ENCODE measurements at places on chromosomes 16 and 17.

GRCh38 chr17:39915559-39915958 lies 2.9 kb downstream of the GSDMB start:
- DNase-seq: no peak

GRCh38 chr17:49889500-49889899 lies 41.6 kb upstream of the TAC4 start:
- DNase-seq: no peak

- DNase-seq: no peak
Measured at GRCh38 chr16:53999841-54000240, 286.7 kb downstream of the IRX3 start.

- no peak for DNase-seq
Measured at GRCh38 chr16:9206156-9206555, 114.7 kb downstream of the HAPSTR1 start.

DNA sequence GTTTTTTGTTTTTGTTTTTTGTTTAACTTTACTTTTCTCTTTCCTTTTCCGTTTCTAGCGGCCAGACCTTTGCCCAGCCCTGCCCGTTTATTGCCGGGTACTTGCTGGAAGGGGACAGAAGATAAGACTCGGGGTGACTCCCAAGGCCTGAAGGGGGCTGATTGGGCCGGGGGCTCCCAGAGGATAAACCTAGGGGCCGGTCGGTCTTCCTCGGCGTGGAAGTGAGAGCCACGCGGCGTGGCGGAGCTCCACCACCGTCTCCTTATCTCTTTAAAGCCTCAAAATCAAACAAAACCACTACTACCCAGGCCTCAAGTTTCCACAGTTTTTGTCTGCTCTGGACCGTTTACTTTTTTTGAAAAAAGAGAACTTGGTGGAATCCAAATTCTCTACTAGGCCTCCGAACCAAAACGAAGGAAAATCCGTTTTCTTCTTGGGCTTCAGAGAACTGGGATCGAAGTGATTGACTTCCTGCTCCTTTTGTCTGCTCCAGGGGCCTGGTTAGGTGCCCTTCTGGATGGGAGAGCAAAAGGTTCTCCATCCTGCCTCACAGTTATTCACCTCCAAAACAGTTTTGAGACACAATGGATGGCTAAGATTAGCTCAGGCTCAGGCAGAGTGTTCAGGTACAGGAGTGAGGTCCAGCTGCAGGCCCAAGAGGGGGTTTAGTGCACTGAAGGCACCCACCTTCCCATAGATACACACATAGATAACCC lies 8.5 kb upstream of the HOXB9 start:
- no peak for DNase-seq
